GM20000 (cell line): ENCODE measurements at places on chromosomes 1 and 21.

DNA sequence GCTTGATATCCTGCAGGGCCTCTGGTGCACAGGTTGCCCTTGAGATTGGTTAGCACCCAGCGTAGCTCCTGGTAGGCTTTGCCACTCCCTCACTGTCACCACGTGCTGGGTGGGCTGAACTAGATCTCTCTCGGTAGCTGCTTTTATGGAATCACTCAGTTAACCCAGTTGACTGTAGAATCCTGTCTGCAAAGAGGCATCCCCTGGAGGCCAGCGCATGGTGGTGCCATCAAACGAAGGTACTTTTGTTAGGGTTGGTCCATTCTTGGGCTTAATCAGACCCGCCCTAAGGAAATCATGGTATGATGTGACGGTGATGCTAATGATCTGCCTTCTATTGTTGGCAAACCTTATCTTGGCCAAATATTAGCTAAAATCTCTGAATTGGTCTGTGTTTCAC, 153.4 kb downstream of the GALNT2 start:
- DNase-seq, result no peak

- no peak for DNase-seq
Measured at GRCh38 chr1:45552331-45552730, 1.7 kb downstream of the AKR1A1 start.

DNA sequence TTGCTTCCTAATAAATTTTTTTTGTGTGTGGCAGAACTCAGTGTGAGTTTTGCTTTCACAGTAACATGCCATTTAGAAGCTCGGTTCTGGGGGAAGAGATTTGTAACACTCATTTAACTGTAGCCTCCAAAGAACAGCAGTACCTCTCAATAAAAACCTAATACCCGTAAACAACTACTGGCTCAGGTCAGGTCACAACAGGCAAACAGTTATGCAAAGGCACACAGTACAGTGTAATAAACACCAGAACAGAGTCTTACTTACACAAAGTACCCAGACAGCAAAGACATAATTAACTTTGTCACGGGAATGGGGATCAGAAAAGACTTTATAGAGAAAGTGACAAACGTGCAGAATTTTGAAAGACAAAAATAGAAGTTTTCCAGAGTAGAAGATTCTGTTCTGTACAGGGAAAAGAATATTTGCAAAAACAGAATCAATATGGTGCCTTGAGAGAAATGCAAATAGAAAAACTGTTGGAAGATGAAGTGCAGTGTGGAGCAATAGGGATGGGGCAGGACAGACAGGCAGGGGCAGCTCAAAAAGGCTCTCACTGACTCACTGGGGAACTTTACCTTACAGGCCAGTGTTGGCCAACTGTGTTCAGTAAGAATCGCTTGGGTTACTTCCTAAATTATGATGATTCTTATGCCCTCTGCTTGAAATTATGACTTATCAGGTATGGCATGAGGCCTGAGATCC, 38.8 kb downstream of the EGLN1 start:
- no peak for DNase-seq

- DNase-seq, result no peak
Measured at GRCh38 chr1:77966291-77966690, 12.6 kb downstream of the FUBP1 start.

DNA sequence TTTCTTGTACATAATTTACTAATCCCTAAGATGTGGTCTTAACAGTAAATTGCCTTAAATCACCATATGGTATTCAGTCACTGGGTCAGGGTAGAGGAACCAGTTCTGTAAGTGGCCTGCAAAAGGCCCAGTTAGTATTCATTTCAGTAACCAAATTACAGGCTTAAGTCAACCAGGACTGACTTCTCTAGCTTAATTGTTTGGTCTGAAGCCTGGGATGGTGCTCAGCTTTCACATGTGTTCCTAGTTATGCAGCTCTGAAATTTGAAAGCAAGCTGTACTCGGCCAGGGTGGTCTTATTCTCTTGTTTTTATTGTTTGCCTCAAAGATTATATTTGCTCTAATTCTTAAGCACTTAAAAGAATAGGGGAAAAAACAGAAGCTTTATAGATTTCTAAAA, 144.6 kb downstream of the MAGI3 start:
- DNase-seq, result no peak

- DNase-seq, result no peak
Measured at GRCh38 chr1:7298749-7299151, 472.3 kb upstream of the VAMP3 start.

DNA sequence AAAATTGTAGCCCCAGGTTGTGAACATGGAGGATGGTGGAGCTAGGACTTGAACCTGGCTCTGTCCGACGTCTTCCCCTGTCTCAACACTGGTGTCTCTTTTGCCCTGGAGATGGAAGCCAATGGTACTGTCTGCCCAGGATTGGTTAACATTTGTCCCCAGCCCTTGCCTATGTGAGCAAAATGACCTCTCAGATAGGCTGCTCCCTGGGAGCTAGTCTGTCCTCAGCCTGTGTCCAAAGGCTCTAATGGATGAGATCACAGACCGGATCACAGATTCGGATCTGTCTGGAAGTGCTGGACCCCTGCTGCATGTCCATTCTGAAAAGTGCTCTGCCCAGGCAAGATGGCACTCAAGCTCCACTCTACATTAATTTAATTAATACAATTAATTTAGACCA, 394.4 kb upstream of the VAMP3 start:
- no peak for DNase-seq

GRCh38 chr21:21241391-21241790, 243.2 kb downstream of the NCAM2 start:
- DNase-seq, result no peak

DNA sequence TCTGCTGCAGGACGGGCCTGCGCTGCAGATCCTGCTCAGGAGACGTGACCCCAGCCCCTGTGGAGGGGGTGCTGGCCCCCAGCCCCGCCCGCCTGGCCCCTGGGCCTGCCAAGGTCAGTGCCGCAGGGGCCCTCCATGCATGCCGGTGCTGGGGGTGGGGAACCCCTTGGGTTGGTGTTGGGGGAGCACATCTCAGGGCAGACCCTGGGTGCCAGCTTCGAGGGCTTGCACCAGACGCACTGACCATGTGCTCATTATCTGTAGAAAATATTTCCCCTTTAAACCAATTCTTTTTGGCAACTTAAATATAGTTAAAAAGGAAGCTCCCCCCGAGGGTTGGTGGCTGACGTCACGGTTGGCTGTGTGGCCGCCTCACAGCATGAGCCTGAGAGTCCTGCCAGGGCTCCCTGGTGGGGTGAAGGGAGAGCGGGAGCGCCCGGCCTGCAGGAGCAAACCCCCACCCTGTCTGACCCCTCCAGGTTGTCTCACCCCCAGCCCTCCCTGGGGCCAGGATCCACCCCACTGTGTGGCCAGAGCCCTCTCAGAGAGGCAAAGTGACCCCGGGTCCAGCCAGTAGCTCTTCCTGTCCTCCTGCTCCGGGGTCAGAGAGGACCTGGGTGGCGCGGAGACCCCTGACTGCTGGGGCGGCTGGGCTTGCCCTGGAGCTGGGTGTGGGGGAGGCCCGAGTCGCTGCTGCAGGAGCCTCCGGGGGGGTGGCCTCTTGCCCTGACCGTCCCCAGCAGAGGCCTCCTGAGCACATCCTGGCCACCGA, 5.3 kb upstream of the PFKL start:
- DNase-seq, result no peak

GRCh38 chr1:207654320-207654719, 9.4 kb downstream of the CR1L start:
- no peak for DNase-seq

GRCh38 chr1:233998456-233998855, 94.0 kb downstream of the SLC35F3 start:
- DNase-seq, result no peak

DNA sequence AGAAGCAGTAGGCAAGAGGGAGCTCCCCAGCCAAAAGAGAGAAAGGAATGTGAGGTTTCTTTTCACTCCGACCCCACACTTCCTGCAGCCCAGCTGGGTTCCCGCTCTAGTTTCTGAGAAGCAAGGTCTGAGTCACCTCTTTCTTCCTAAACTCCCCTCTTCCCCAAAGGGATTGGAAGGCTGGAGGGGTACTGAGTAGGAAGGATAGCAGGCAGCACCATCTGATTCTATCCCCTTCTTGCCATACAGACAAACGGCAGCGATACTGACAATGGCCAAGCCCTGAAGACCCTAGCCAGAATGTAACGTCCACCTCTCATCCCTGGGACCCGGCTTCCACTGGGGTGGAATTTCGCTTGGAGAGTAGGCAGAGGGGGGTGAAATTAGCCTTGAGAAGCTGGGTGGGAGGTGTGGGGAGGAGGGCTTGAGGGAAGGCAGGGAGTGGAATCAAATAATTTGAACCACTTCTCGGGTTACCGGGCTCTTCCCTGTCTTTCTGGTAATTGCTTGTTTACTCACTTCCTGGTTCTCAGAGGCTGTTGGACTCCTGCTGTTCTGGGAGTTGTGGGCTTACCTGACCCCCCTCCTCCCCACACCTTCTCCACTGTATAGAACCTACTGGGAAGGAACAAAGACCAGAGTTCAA, 13.2 kb downstream of the IER5 start:
- DNase-seq, result no peak

- no peak for DNase-seq
Measured at GRCh38 chr1:175369696-175370095, 177.1 kb upstream of the KIAA0040 start.

- no peak for DNase-seq
Measured at GRCh38 chr1:175885326-175885725, 141.9 kb upstream of the TNR start.

- no peak for DNase-seq
Measured at GRCh38 chr21:24023936-24024335, 1583.3 kb downstream of the MRPL39 start.

- no peak for DNase-seq
Measured at GRCh38 chr1:53134042-53134485, 8.4 kb downstream of the SLC1A7 start.

- DNase-seq, result no peak
Measured at GRCh38 chr1:16124377-16125087, 31.3 kb downstream of the EPHA2 start.

DNA sequence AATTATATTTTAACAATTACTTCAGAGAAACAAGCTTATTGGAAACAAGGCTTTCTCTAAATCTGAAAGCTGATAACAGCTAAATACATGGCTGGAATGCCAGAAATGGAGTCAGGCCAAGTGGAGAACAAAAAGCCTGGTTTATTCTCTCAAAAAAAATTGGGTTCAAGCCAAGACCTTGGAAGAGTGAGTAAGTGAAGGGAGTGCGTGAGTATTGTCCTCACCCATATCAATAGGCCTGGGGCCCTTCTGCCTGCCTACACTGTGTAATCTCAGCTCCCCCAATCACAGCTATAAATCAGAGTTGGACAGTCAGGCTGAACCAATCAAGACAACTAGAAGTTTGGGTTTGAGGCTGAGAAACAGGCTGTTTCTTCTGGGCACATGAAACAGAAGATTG, 7.4 kb downstream of the KYAT3 start:
- no peak for DNase-seq

GRCh38 chr1:16241221-16241708, 4.3 kb upstream of the CPLANE2 start:
- DNase-seq, result no peak

- DNase-seq, result no peak
Measured at GRCh38 chr1:89260566-89261255, 11.9 kb downstream of the GBP5 start.

GRCh38 chr1:25477448-25478034, 46.8 kb downstream of the MACO1 start:
- DNase-seq, result no peak
